Myocyte (in vitro differentiated cells): ENCODE measurements at places on chromosomes 11 and 22. TPM values are rescaled to one million over a fixed set of nuclear protein-coding genes. Genes with fewer than 3 reads are reported as not detected.

Gene CAPN5
- total RNA-seq = 4.7 and 5.0 TPM in 2 replicates

Gene APOL1
- total RNA-seq = 0.86 and 1.0 TPM in 2 replicates

Gene C11orf91
- not detected in 2 replicates for total RNA-seq

Gene MYEOV
- not detected in 2 replicates for total RNA-seq

- peak; percentile 14 for DNase-seq
These were observed 1.0 kb downstream of the CUL5 start for GRCh38 chr11:108009497-108010370.

DNA sequence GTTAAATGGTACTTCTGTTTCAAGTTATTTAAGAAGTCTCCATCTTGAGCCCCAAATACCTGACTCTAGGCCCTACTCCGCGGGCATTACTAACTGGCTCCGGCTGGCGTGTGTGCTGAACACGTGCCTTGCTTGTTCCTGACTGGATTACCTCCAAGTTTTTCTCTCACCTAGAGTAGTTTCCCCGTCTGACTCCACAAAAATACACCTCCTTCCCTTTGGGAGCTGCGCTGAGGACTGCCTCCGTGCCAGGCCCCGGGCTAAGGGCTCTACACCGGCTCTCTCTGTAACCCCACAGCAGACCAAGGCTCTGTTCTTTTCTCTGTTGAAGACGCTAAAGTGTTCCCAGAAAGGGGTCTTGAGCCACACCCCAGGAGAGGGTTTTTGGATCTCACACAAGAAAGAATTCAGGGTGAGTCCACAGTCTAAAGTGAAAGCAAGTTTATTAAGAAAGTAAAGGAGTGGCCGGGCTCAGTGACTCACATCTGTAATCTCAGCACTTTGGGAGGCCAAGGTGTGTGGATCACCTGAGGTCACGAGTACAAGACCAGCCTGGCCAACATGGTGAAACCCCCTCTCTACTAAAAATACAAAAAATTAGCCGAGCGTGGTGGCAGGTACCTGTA, 61.8 kb downstream of the ANO1 start:
- no peak for DNase-seq

- no peak for DNase-seq
These were observed 30.4 kb downstream of the NEAT1 start for GRCh38 chr11:65452806-65453490.

- DNase-seq = no peak
These were observed 5.9 kb upstream of the ARL2 start for GRCh38 chr11:65008016-65008415.

DNA sequence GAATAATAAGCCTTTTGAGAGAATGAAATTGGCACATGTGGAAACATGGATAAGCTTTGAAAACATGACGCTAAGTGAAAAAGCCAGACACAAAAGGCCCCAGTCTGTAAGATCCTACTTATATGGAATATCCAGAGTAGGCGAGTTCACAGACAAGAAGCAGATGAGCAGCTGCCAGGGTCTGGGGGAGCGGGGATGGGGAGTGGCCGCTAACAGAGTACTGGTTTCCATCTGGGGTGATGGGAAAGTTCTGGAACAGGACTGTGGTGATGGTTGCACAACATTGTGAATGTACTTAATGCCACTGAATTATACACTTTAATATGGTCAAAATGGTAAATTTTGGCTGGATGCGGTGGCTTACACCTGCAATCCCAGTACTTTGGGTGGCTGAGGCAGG, 126.5 kb downstream of the SPATA19 start:
- DNase-seq = no peak

- DNase-seq = peak; percentile 98
These were observed at the start of the genes RPS25 and TRAPPC4 for GRCh38 chr11:119018074-119018938. Gene RPS25 (minus strand): TSS chr11:119018343. CDS start chr11:119018284, 59 bp downstream. Gene TRAPPC4 (plus strand): TSS chr11:119018766. CDS start chr11:119018796, 30 bp downstream.
